ENCODE measurements at places on chromosomes 1 and 21.

DNA sequence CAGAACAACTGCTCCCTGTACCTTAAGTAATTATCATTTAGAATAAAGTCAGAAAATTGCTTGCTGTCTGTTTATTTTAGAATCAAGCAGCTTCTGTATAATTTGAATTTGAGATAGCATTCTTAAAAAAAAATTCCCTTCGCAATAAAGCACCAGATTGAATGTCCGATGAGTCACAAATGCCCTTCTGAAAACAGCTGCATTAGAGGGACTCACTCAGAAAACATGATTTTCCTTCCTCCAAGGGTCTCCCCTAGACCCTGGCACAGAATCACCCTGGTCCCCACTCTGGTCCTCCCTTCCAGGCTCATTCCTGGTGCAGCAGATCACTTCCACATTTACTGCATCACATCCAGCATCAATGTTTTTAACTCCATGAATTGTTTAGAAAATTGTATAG is 471.1 kb upstream of the VAMP3 start:
- no peak for DNase-seq

DNA sequence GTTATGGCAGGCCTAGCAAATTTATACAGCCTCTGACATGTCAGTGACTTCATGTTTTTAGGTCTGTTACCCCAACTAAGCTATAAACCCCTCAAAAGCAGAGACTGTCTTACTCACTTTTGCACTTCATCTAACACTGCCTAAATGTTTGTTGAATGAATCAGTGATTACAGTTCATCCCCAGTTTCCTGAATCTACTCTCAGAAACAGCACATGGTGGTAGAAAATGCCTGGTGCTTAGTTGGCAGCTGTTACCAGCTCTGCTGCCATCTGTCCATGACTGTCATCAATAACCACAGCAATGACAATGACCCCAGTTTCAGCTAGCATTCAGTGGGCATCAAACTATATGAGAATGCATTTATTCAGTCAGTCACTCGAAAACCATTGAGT is 110.5 kb upstream of the SERBP1 start:
- no peak for DNase-seq

GRCh38 chr1:228271701-228272251 is 63.9 kb downstream of the OBSCN start:
- no peak for DNase-seq

GRCh38 chr1:67059346-67059745 is 5.4 kb upstream of the SLC35D1 start:
- DNase-seq = no peak

GRCh38 chr1:162366149-162366548 is 10.5 kb downstream of the SPATA46 start:
- no peak for DNase-seq

- peak; percentile 28 for DNase-seq
Observed at GRCh38 chr1:169466259-169467230, 19.2 kb downstream of the SLC19A2 start.

DNA sequence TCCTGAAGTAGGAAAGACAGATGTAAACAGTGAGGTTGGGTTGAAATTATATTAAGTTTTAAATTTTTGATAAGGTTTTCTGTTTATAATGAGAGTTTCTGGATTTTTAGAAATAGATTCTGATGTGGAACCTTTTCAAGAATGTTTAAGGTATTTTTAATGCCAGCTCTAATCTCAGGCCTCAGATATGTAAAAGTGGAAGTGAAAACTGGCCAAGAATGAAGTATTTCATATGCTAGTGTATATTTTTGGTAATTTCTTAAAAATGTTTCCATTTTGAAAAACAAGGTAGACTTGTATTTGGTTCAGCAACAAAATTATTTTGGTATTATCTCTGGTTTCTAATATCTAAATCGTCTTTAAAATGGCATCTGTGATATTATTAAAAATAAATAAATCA is 14.4 kb downstream of the IFNAR1 start:
- DNase-seq = no peak

GRCh38 chr1:193265716-193266115 is 79.3 kb upstream of the B3GALT2 start:
- DNase-seq = no peak

DNA sequence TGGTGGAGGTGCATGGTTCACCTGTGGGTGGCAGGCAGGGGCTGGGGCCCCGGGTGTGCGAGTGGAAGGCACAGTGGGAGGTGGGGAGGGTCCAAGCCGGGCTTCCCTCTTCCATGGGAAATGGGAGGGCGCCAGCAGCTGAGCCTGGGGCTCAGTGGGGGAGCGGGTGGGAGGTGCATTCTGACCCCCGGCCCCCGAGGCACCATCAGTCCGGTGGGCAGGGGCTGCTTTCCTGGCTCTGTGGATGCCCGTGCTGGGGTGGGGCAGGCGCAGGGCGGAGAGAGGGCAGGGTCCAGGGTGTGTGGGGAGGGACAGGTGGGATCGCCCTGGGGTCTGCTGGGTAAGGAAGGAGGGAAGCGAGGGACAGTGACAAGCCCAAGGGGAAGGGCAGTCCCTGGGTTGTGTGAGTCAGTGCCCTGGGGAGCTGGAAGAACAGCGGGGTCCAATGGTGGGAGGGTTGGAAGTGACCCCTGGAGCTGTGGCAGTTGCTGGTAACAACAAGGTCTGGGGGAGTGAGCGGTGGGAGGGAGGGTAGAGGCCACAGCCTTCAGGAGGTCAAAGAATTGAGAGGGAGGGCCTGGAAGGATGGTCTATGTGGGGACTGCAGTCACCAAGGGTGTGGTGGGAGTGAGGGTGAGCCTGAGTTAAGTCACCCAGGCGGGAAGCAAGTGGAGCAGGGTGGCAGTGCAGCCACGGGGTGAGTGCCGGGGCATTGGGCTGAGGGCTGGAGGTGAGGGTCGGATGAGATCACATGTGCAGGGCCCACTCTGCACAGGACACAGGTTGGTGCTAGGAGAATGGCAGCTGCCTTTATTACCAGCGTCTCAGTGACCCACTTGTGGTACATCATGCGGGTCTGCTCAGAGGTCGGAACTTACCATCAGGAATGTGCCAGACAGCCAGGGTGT is 29.6 kb downstream of the LHX4 start:
- DNase-seq = no peak

DNA sequence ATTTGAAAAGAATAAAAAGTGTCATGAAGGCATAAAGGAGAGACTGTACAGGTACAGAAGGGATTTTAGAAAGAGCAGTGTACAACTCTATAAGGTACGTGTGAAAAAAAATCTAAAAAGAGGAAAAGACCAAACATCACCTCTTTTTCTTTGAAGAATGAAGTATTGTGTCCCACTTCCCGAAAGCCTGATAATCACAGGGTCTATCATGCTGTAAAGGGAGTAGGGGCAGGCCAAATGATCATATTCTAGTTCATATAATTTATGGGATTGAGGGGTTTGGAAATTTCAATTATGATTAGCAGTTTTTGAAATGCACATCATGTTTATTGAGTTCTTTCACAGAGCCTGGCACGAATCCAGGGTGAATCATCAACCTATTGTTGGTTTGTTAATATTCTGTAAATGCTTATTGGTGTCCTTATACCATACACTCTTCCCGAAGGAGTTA is 910 bp upstream of the RERE start:
- peak; percentile 28 for DNase-seq

GRCh38 chr1:35191429-35192055 is 1.4 kb downstream of the SFPQ start:
- DNase-seq = no peak

DNA sequence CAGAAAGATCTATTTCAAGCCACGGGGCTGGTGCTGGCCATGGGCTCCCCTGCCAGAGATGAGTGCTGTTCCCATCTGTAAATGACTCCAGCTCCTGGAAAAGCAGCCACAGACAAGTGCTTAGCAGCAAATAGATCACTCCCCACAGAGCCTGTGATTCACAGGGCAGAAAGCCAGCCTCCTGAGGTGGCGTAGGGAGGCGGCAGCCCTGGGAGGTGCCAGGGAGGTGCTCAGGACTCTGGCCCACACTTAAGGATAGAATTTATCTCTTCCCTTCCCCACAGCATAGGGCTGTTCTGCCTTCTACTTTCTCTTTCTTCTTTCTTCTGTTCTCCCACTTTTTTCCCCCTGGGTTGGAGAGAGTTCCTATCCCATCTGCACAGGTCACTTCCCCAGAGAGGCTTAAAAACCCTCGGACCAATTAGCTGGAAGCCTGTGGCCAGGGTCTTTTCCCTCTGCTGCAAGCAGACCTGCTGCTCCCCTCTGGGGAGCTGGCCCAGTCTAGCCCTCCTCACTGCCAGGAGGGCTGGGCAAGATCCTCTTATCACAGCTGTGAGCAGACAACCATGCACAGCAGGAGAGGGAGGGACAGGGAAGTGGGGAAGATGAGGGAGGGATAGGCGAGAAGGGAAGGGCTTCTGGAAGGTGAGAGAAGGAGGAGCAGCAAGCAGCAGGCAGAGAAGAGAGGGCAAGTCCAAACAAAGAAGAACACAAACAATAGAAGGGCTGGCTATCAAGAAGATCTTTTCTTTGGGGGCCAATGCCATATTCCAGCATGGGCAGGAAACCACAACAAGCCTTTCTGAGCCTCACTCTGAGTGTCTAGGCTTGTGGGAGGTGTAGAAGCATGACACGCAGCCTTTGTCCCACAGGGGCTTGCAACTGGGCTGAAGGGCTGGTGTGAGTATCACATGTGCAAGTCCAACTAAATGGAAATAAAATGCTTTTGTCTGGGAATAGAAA is 41.0 kb downstream of the KCND3 start:
- DNase-seq = no peak

DNA sequence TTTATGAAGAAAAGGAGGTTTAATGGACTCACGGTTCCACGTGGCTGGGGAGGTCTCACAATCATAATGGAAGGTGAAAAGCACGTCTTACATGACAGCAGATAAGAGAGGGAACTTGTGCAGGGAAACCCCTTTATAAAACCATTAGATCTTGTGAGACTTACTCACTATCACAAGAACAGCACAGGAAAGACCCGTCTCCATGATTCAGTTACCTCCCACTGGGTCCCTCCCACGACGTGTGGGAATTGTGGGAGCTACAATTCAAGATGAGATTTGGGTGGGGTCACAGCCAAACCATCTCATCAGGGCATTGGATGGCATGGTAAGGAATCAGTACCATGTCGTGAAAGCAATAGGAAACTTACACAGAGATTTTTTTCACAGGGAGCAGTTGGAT is 63.1 kb downstream of the MTR start:
- no peak for DNase-seq

GRCh38 chr1:32972814-32973428 is 8.3 kb upstream of the RNF19B start:
- DNase-seq = no peak

DNA sequence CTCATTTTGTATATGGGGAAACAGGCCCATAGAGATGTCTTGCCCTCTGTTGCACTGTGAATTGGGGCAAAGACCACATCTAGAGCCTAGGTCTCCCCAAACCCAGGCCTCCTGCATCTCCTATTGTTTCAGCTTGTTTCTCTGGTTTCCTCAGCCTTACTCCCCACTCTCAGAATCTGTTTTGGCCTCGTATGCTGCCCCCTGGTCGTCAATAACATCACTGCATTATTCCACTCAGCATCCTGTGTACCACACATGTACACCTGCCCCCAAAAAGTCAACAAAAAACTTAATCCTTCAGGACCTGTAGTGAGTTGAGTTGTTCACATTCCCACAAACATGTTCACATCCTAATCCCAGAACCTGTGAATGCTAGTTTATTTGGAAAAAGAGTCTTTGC is 184.8 kb downstream of the BRINP2 start:
- DNase-seq = no peak

- DNase-seq = no peak
Observed at GRCh38 chr1:175673371-175674150, 69.8 kb downstream of the TNR start.

DNA sequence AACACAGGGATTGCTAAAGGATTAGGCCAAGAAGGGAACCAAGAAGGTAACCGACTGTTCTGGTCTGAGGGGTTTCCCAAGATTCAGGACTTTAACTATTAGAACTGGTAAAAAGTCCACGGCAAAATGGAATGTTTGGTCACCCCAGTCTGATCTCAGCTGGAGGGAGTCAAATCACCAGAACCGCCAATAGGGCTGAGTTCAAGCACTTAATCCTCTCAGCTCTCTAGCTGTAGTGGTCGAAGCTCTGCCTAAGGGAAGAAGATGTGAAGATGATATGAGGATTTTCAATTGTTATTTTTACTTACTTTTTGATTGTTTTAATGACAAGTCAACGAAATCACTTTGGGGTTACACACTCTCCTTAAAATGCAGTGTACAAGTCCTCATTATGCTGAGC is 29.1 kb downstream of the F5 start:
- no peak for DNase-seq

DNA sequence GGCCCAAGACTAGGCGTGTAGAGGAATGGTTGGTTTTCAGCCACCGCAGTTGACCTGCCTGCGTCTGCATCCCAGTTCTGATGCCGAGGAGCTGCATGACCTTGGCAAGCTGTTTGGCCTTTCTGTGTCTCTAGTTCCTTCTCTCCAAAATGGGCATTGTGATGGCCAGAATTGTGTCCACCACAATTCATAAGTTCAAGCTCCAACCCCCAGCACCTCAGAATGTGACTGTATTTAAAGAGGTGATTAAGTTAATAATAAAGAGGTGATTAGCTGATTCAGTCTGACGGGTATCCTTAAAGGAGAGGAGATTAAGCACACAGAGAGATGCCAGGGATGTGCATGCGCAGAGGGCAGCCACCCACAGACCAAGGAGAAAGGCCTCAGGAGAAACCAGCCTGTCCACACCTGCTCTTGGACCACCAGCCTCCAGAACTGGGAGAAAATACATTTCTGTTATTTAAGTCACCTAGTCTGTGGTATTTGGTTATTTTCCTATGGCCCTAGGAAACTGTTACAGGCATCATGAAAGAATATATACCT is 28.5 kb downstream of the MAB21L3 start:
- no peak for DNase-seq

DNA sequence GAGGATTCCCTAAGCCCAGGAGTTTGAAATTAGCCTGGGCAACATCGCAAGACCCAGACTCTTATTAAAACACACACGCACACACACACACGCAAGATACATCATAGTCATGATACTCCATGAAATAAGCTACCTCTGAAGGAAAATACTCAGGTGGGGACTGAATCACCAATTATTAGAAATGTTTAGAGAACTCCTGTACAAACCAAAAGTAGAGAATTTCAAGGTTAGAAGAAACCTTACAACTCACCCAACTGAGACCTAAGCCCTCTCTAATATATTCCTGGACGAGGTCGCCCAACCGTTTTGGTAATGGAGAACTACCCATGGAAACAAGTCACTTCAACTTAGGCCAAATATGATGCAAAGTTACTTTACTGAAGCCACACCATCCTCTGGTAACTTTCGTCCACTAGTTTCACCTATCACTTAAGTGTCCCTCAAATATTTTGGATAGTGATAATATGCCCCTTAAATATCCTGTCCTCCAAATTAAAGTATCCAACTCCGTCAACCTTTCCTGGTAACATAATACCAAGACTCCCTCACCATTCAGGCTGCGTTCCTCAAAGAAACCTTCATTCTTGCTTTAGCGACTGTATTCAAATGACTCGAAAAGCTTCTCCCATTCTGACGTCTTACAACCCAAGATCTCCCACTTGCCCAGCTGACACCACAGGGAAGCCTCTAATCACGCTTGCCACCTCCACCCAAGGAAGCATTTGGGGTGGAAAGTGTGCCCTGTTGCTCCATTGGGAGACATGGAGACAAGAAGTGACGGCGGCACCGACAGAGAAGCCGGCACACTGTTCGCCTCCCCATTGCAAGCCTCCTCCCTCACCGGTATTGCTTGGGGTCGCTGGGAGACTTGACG is 856 bp downstream of the NRDC start:
- DNase-seq = no peak

GRCh38 chr1:89262643-89263042 is 10.0 kb downstream of the GBP5 start:
- DNase-seq = no peak

Data from CD4-positive, alpha-beta T cell treated with Interleukin-15 for 4 hours (primary cell).